CD14-positive monocyte (primary cell): ENCODE measurements at places on chromosomes 1 and 21.
A peak's percentile ranks its signal among the peaks of the same experiment; 100 is the strongest.

DNA sequence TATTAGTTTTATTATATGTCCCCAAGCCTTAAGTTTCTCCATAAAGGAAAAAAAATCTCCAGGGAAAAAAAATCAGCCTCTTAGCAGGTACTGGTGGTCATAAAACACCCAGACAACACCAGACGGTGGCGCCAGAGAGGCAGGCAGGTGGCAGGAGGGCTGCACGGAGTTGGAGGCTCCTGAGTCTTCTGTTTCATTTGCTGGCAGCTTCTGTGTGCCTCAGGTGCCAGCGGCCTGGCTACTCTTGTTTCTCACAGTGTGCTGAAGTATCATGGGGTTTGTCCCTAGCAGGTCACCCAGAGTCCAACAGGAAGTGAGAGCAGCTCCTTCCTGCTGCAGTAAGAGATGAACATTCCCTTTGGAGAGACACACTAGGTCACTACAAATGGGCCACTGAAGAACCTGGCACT, 123.3 kb upstream of the GADD45A start:
- H3K36me3 ChIP-seq: no peaks in the 10 kb centered on the region
- no peaks in the 10 kb centered on the region for H3K27me3 ChIP-seq
- H3K27ac ChIP-seq: peak overlapping the region; percentile 49
- peak; percentile 56 for DNase-seq
- H3K4me1 ChIP-seq: peaks cover 43% of the 10 kb centered on the region

GRCh38 chr1:232901255-232901654, 49.2 kb upstream of the NTPCR start:
- no peak overlapping the region for H3K4me3 ChIP-seq
- no peaks in the 10 kb centered on the region for H3K36me3 ChIP-seq
- H3K4me1 ChIP-seq: peaks cover 5% of the 10 kb centered on the region
- DNase-seq: no peak
- H3K27me3 ChIP-seq: no peaks in the 10 kb centered on the region
- no peak overlapping the region for H3K27ac ChIP-seq

- H3K36me3 ChIP-seq: no peaks in the 10 kb centered on the region
- DNase-seq: peak; percentile 90
- H3K4me1 ChIP-seq: peaks cover 74% of the 10 kb centered on the region
- peak overlapping the region; percentile 87 for H3K27ac ChIP-seq
These were observed 63.3 kb upstream of the WDR26 start for GRCh38 chr1:224497714-224498573.

DNA sequence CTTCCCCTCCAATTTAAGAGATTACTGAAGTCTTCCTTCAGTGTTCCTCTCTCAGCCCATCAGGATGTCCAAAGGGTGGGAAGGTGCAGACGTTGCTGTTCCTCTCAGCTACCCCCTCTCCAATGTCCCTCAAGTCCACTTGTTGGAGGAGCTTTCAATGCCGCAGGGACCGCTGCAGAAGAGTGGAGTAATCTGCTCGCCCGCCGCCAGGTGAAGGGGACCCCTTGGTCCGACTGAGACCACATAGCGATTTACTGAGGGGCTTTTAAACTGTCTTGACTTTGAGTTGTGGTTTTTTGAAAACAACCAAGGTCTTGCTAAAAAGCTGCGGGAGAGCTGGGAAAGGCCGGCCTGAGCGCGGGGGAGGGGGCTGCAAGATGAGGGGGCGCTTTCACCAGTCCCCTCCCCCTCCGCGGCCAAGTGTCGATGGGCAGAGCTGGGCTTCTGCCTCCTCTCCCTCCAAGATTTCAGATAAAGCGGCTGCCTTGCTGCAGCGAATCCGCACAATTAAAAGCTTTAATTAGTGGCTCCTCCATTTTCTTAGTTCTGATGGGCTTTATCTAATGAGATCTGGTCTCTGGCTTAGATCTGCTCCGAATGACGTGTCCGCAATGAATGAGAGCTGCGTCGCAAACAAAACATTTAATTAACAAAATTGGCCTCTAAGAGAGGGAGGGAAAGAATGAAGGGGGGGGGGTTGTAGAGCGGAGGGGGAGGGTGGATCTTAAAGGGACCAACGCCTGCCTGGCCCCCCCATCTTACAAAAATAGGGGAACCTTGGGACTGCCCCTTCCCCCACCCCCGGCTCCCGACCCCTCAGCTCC, 5.9 kb downstream of the LMO4 start:
- peaks cover 43% of the 10 kb centered on the region for H3K36me3 ChIP-seq
- no peak for DNase-seq

GRCh38 chr21:45236481-45236880, 51.2 kb downstream of the POFUT2 start:
- DNase-seq: no peak
- no peaks in the 10 kb centered on the region for H3K27me3 ChIP-seq
- H3K27ac ChIP-seq: no peak overlapping the region
- H3K4me1 ChIP-seq: no peaks in the 10 kb centered on the region
